ENCODE measurements at places on chromosomes 6 and 20. TPM values are rescaled to one million over a fixed set of nuclear protein-coding genes. Genes with fewer than 3 reads are reported as not detected.

CCN6 gene
- total RNA-seq, result not detected

SMLR1 gene
- not detected for total RNA-seq

SYCP2L gene
- not detected for total RNA-seq

PTPRK gene
- total RNA-seq, result 133 TPM

C2 gene
- total RNA-seq, result 0.17 TPM

COL21A1 gene
- total RNA-seq, result 5.2 TPM

IDH3B gene
- total RNA-seq, result 103 TPM

CRISP2 gene
- not detected for total RNA-seq

GMDS gene
- 9.5 TPM for total RNA-seq

RNF217 gene
- 14.8 TPM for total RNA-seq

GPR6 gene
- total RNA-seq, result not detected

LGSN gene
- total RNA-seq, result not detected

PCK1 gene
- total RNA-seq, result not detected

ANKEF1 gene
- total RNA-seq, result 0.43 TPM

ALDH5A1 gene
- 2.2 TPM for total RNA-seq

OPRL1 gene
- 1.6 TPM for total RNA-seq

CAPN11 gene
- total RNA-seq, result not detected

FKBP1A gene
- 263 TPM for total RNA-seq

PPP1R10 gene
- total RNA-seq, result 13.3 TPM

BTN2A1 gene
- 9.2 TPM for total RNA-seq

SYNDIG1 gene
- not detected for total RNA-seq
